ENCODE measurements at places on chromosomes 6 and 20.

- DNase-seq: no peak
Measured at GRCh38 chr20:50325651-50326050, 135.0 kb downstream of the CEBPB start.

GRCh38 chr6:38776515-38776914 is 61.4 kb downstream of the DNAH8 start:
- DNase-seq: no peak

DNA sequence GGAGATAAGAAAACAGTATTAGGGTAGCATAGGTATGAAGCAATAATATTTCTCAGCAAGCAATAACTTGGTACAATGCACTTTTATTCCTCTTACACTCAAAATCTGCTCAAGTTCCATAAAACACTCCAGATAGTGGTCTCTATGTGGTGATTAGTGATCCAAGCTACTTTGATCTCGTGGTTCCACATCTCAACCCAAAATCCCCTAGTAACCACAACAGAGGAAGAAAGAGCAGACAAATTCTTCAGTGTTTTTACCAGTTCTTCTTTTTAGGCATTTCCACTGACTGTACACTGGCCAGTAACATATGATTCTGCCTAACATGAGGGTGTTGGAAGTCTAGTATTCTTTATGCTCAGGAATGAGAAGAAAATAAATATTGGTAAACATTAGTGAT is 309.0 kb upstream of the PTCHD4 start:
- no peak for DNase-seq

- no peak for DNase-seq
Measured at GRCh38 chr20:53949319-53949839, 121.0 kb downstream of the BCAS1 start.

DNA sequence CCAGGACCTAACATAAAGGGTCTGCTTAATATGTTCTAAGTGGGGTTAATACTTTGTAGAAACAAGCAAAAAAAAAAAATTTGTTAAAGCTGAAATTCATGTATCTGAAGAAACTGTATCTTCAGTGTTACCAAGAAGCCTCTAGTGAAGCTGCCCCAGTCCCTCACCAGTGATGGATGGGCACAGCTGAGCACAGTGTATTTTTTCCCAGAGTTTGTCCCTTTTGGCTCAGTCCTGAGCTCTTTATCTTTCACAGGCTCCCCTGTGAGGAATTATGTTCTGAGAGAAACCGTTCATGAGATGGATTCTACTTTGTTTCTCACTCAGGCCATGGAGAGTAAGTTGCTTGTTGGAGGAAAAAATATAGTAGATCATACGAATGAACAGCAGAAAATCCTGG is 38.4 kb downstream of the KIF3B start:
- no peak for DNase-seq

- no peak for DNase-seq
Measured at GRCh38 chr6:157381631-157382621, 936 bp downstream of the ZDHHC14 start.

DNA sequence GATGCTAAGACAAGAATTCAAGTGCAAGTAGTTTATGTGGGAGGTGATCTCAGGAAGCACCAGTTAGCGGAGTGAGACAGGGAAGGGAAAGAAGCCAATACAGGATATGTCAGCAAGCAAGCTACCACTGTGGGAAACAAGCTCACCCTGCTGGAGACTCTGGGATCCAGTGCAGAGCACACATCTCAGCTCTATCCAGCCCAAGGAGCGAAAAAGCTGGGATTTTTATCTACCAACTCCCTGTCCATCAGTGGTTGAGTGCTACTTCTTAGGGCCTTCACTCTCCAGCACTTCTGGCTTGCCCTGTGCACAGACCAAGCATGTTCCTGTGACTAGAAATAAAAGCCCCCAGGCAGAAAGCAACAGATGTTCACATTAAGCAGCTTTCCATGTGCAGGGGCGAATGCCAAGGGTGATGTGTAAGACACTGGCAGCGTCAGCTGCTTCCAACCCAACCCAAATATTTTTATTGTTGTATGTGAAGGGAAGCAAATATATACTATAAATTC is 10.8 kb upstream of the RNF24 start:
- no peak for DNase-seq

- no peak for DNase-seq
Measured at GRCh38 chr6:140909625-140910024, 1223.1 kb upstream of the GJE1 start.

- DNase-seq: no peak
Measured at GRCh38 chr6:42419490-42420280, 32.0 kb downstream of the TRERF1 start.

DNA sequence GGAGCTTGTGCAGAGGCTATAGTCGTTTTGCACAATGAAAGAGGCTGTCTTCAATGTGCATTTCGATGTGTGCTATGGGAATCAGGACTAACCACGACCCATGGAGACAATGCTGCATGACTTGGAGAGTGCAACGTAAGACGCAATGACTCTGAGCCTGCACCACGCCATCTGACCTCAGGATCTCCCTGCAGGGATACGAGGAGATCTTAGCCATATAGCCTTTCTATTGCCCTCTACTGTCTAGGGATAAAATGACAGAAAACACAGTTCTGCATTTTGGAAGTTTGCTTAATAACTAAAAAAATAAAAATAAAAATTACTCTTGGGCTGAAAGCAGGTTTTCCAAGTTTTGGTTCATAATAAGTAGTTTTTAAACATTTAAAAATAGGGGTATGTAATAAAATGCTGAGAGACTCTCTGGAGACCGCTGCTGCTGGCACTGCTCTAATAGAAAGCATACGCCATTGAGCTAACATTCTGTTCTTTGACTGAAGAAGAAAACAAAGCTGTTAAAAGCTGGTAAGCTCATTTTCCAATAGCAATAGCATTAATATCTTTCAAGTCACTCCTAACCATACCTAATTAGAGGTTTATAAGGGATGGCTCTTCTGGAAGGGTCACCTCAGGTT is 87.2 kb downstream of the PDE7B start:
- no peak for DNase-seq

- no peak for DNase-seq
Measured at GRCh38 chr6:160028487-160029275, 59.8 kb downstream of the IGF2R start.

- peak; percentile 70 for DNase-seq
Measured at GRCh38 chr20:32155017-32155981, 45.8 kb downstream of the TM9SF4 start.
